T-helper 9 cell (primary cell): ENCODE measurements at places on chromosomes 12 and 14.

DNA sequence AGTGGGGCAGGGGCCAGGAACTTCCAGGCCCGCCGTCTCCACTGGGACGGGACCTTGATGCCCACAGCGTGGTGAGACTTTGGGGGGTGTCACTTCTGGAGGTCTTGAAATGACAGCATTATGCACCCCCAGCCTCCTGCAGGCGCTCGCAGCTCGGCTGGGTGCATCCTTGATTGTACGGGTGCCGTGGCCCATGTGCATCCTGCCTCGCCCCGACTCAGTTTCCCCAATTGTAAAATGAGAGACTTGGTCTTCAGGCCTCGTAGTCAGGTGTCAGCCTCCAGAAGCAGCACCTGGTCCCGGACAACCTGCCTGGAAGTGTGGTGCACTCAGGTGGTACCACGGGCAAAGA lies 8.9 kb upstream of the PUS1 start:
- DNase-seq = no peak

- no peak for DNase-seq
Measured at GRCh38 chr12:50923361-50924130, 28.8 kb upstream of the HIGD1C start.

DNA sequence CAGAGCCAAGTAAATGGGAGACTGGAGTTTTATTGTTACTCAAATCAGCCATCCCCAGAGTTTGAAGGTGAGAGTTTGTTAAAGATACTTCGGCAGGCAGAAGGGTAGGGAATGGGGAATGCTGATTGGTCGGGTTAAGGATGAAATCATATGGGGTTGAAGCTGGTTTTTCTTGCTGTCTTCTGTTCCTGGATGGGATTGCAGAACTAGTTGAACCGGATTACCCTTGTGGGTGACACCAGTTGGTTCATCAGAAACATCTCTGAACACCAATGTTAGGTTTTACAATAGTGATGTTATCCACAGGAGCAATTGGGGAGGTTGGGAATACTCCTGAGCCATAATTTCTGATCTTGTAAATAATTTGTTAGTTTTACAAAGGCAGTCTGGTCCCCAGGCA lies 18.7 kb upstream of the SMCO2 start:
- no peak for DNase-seq

DNA sequence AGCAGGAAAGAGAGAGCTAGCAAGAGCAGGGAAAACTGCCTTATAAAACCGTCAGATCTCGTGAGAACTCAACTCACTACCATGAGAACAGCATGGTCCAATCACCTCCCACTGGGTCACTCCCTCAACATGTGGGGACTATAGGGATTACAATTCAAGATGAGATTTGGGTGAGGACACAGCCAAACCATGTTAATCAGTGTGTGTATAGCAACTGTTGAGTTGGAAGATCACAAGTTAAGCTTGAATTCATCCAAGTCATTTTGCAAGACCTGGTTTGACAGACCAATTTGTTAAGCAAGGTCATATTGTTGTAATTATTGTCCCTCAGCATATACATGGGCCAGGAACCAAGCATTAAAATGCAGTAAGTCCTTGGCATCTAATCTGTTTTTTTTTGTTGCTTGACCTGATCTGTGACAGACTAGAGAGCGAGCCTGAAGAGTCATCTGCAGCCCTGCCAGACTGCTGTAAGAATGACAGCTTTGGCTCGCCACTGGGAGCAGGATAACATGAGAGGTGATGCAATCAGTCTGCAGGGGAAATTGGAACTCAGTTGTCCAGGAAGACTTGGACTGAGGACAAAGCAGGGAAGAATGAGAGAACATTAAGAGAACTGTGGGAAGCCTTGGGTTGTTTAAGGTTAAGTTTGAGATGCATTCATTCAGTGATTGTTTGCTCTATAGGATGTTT lies 297.6 kb upstream of the SEL1L start:
- DNase-seq = no peak

DNA sequence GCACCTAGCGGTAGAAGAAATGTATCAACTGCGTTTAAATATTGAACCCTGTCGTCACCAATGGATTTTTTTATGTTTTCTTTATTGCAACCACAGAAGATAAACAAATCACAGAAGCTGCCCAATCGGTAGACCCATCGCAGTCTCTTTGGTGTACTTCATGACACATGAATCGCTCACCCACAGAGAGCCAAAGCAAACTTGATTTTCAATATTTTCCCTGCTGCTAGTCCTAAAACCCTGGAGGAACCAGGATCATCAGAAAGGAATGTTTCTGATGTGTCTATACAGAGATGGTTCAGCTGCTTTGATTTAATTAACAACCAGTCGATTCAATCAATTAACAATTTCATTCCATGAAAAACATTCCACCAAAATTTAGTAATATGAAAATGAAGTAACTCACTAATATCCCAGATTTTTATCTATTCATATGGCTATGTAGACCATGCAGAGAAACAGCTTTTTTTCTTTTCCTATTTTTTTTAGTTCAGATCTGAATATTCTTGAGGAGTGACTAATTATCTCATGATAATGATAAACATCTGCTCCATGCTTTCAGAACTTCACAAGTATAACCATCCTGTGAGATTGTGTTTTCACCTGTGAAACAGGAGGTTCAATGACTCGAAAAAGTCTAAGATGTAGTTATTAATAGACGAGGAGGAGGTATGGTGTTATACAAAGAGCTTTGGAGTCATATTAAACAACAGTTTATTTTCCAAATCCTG lies 46.1 kb downstream of the DIO2 start:
- no peak for DNase-seq

- no peak for DNase-seq
Measured at GRCh38 chr12:7497661-7498060, 5.9 kb downstream of the CD163 start.

DNA sequence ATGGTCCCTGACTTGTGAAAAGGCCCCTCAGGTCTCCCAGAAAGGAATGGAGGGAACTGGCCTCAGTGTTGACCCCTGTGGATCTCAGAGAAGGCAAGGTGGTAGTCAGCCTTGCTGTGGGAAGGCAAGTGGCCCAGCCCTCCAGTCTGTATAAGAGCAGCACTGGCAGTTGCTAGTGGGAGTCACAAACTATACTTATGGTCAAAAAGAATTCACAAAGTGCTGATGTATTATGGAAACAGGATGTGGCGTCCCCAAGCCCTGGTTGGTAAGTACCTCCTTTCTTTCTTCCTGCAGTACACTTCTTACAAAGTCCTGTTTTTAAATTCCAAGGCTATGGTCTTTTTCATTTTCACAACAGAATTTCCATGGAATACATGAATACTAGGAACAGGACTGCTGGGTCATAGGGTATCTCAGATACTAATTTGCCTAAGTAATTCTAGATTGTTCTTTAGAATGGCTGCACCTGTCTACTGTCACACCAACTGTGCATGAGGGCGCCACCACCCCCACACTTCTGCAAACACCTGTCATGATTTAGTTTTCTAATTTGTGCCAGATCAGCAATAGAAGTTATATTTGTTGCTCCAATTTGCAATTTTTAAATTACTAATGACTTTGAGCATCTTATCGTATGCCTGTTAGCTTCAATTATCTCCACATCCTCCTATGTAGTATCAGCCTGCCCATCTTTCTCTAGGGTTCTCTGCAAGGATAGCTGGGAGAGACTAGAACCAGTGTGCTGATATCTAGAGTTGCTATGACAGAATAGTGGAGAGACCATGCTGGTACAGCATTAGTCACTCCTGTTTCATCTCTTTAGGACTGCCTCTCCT lies 40.7 kb upstream of the TMEM263 start:
- no peak for DNase-seq

DNA sequence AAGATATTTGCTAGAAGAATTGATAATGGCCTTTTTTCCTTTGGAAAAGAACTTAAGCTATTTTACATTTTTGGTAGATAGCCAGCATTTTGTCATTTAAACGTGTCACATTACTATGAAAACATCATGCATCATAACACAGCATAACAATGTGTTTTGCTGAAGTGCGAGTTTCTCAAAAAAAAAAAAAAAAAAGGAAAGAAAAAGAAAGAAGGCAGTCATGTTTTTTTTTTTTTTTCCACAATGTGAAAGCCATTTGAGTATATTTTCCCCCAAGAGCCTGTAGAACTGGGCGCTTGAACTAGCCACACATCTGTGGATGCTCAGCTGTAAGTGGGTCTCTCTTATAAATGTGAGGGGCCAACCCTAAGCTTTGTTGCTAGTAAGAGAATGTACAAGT lies 300.1 kb downstream of the AKAP6 start:
- no peak for DNase-seq

GRCh38 chr14:22255017-22255950 lies 333.7 kb downstream of the DAD1 start:
- no peak for DNase-seq

GRCh38 chr12:70540996-70541395 lies 96.2 kb downstream of the PTPRB start:
- DNase-seq = no peak

DNA sequence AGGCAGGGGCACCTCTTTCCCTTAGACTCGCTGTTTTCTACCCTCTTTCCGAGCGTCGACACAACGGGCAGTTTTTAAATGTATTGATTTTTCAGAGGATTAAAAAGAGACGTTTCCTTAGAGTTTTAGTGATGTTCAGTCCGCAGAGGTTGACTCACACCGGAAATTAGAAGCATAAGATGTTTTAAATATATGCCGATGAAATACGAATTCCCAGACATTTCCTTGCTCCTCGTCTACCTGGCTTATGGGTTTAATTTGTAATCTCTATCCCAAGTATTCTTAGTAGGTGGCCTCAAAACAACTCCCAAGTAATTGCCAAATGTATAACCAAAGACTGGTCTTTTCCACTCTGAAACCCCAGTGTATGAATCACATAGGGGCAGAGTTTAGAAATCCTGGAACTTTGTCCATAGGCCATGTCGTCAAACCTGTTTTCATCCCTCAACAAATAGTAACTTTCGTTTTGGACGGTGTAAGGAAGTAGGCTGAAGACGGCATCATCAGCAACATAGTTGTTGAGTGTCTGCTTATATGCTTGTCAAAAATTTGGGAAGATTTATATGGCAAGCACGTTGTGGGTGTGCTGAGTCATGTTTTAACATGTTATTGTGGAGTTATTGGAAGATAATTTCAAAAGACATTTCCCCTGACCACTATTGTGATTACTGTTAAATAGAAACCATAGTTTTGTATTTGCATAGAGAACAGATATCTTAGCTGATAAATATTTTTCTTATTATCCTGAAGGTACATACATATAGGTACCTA lies 824 bp downstream of the TBK1 start:
- DNase-seq = no peak

GRCh38 chr12:130126023-130126432 lies 36.2 kb upstream of the FZD10 start:
- DNase-seq = no peak
